ENCODE measurements at places on chromosomes 11 and 22.

GRCh38 chr22:46070215-46070802, 80.0 kb upstream of the PPARA start:
- no peak for DNase-seq

DNA sequence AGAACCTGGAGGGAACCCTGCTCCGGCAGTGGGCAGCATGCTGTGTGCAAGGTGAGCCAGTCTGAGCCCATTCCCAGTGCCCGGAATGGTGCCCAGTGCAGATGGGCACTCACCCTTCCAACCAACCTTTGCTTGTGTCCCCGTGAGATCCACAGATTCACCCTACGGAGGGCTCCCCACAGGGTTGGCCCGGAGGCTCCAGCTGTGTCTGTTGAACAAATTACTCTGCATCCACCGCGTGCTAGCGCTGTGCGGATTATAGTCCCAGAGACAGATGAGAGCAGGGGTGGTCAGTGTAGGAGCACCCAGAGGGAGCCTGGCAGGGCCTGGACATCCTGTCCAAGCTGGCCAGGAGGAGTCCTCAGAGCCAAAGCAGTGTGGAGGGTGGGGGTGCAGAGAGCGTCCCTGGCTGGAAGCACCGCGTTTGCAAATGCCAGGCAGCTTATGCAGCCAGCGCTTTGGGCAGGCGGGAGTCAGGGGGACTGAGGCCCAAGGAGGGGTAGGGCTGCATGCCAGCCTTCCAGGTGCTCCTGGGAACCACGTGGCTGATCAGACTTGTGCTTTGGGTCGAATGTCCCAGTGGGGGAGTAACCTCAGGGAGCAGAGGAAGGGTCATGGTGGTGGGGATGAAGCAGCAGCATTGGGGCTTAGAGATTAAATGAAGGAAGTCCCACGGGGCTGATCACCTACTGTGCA, 80.5 kb downstream of the KCNQ1 start:
- no peak for DNase-seq

DNA sequence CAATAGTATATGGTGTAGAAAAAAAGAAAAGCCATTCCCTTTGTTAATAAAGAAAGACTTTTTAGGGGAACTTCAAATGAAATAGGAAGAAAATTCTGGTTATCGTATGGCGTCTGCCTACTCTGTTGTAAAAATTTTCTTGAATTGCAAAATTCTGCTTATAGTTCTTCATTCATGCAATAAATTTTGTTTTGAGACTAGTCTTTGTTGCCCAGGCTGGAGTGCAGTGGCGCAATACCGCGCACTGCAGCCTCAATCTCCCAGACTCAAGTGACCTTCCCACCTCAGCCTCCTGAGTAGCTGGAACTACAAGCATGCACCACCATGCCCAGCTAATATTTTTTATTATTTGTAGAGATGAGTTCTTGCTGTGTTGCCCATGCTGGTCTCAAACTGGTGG, 5.8 kb downstream of the DDIAS start:
- DNase-seq, result no peak

DNA sequence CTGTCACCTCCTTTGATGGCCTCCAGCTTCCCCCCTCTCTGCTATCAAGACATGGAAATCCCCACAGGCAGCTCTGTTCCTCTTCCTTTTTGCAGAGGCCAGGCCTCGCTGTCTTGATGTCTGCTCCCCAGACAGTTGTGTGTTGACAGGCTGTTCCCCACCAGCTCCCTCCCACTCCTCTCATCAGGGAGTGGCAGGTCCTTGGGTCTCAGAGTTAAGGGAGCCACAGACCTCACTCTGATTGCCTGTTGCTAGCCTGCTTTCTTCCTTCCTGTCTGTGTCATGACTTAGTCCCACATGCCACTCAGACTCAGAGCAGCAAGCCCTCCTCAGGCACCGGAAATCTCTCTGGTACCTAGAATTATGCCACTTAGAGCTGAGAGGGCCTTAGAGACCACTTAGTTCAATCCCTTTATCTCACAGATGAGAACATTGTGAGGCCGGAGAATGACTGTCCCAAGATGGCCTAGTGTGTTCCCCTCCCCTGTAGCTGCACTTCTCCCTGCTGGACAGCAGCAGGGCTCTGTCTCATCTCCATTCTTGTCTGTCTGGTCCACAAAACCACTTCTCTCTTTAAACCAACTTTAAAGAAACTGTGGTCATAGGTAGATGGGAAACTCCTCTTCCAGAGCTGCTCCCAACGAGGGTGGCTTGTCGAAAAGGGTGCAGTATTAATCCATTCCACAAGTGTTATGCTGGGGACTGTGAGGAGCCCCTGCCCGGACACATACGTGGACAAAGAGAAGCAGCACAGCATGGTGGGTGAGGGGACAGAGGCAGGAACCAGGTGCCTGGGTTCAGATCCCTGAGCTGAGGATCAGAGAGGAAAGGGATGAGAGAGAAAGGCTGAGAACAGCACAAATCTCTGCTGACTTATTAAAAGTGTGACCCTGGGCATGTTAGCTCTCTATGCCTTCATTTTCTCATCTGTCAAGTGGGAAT, 4.2 kb downstream of the AMPD3 start:
- no peak for DNase-seq

DNA sequence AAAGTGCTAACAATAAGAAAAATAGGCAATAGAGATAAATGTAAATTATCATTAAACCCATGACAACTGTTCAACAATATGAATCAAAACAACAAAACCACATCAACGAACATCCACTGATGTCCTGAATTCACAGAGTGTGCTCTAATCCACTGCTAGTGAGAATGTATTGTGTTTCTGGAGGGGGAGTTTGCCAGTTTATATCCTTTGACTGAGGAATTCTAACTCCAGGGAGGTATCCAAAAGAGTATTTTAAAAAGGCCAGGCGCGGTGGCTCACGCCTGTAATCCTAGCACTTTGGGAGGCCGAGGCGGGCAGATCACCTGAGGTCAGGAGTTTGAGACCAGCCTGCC, 1.7 kb upstream of the WEE1 start:
- no peak for DNase-seq

GRCh38 chr22:26887456-26887855, 230.1 kb downstream of the MIAT start:
- DNase-seq, result no peak

DNA sequence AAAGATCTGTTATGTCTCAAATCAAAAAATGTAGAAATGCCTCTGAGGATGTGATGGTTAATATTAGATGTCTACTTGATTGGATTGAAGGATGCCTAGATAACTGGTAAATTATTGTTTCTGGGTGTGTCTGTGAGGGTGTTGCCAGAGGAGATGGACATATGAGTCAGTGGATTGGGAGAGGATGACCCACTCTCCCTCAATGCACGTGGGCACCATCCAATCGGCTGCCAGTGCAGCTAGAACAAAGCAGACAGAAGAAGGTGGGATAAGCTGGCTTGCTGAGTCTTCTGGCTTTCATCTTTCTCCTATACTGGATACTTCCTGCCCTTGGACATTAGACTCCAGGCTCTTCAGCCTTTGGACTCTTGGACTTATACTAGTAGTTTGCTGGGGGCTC, 430.3 kb downstream of the SOX6 start:
- no peak for DNase-seq

- no peak for DNase-seq
Observed at GRCh38 chr22:33908171-33909074, 11.9 kb downstream of the LARGE1 start.

Measured in NCI-H446 (cell line).